Large intestine (tissue), 12 donors: ENCODE measurements at places on chromosomes 4 and X.

DNA sequence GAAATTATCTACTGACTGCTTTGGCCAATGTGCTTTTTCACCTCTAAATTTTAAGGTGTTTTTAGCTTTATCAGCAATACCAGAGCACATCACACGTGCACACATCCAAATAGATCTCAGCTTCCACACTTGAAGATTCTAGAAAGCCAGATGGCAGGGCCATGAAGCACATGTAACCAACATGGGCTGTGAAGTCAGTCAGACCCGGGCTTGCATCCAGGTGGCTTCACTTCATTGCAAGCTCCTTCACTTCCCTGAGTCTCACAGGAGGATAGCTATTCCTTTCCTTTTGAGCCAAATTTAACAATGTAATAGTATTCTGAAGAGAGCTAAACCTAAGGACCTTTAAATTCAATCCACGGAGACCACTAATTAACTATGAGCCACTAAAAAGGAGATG is 86.5 kb downstream of the SH3RF1 start:
- no peak for DNase-seq

DNA sequence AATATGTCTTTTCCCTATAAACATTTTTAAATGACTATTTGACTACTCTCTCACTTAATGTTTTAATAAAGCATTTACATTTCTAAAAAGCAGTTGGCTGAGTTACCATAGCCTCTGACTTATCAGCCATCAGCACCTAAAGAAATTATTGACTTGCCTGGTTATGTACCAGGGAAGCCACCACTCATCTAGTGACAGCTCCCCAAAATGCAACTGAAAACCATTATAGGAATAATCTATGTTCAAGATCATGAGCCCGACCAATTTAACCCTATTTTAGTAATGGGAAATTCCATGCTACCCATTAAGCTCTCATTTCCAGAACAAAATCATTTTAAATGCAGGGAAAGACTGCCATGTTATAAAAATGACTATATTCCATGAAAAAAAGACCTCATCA is 34.4 kb downstream of the HDX start:
- no peak for DNase-seq

DNA sequence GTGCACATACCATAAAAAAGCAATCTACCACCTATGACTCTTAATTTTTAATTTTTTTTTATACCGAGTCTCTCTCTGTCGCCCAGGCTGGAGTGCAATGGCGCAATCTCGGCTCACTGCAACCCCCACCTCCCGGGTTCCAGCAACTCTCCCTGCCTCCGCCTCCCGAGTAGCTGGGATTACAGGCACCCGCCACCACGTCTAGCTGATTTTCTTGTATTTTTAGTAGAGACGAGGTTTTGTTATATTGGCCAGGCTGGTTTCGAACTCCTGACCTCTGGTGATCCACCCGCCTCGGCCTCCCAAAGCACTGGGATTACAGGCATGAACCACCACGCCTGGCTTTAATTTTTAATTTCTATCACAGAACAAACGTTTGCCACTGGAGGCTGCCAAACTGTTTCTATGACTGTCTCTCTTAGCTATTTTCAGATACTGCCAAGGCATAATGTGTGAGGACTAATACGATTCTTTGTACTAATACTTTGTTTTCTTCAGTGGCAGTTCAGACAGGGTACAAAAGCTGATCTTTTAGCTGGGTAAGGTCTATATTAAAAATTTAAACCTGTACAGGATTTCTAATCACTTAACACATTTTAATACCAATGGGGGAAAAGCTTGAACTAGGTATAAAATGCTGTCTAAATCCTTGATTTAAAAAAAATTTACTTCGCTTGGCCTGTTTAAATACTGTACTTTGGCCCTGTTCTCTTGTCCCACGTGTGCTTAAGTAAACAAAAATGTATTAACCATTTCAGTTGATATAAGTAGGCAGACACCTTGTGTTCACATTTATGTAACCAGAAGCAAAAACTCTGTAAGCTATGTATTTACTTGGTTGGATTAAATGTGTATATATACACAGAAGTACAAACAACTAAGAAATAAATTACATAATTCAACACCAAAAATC is 2.3 kb downstream of the PGRMC2 start:
- no peak for DNase-seq

- DNase-seq, result no peak
Observed at GRCh38 chr4:144645102-144645630, 790 bp upstream of the HHIP start.
